ENCODE measurements at places on chromosomes 2 and 18.

DNA sequence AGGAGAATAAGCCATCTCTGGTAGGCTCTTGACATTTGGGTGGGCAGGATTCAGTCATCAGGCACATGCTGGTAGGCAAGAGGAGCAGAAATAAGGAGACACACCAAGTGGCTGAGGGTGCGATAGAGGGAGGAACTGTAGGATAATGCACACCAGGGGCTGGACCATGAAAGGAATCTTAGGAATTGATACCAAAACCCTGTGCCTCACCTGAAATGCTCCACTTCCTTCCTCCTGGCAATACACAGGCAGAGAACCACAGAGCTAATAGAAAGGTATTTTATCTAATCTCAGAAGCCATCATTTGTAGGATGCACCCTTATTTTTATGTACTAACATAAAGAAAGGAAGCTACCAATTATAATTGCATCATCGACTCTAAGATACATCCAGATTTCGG is 4.4 kb upstream of the CYP1B1 start:
- DNase-seq, result no peak

GRCh38 chr2:97546711-97547110 is 43.0 kb downstream of the ANKRD36B start:
- no peak for DNase-seq

DNA sequence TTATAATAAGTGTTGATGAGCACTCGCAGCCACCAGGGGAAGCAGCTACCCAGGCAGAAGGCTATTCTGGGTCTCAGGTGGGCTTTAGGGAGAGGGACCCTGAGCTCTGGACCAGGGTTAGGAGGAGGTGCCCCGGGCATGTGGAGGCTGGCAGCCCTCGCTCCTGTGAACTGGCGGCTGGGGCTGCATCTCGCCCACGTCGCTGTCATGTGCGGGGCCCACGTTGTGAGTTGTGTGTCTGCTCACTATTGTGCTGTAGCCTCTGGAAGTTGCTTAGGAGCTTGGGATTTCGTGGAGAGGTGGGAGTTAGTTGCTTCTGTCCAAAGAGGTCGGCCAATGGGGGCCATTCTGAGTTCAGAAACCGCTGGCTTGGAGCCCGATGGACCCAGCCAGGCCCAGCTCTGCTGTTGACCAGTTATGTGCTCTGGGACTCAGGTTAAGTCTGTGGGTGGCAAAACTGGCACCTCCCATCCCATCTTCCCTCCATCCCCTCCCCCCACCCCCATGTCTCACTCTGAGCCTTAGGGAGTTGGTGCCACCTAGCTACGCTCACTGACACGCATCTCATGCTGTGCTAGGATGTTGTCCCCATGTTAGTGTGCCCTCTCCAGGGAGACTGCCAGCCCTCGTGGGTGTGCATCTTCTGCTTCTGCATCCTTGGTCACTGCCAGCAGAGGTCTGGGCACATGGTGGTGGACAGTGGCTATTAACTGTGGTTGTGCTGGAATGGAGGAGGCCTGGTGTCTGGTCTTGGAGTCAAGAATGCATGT is 18.5 kb downstream of the RRM2 start:
- DNase-seq, result no peak

- no peak for DNase-seq
These were observed 85.4 kb upstream of the ZEB2 start for GRCh38 chr2:144605231-144605840.

DNA sequence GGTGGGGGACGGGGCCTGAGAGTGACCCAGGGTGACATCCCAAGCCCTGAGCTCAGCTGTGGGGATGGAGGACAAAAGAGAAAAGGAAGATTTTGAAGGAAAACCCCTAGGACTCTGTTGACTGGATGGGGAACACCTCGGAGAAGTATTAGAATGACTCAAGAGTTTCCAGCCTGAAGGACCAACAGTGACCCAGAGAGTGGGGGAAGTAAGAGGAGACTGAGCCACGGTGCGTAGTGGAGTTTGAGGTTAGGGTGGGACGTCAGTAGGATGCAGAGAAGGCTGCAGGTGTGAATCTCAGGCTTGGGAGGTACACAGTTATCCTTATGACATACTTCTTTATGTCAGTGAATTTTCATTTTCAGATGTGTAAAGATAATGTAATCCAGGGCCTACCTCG is 119.5 kb downstream of the NCK2 start:
- no peak for DNase-seq

DNA sequence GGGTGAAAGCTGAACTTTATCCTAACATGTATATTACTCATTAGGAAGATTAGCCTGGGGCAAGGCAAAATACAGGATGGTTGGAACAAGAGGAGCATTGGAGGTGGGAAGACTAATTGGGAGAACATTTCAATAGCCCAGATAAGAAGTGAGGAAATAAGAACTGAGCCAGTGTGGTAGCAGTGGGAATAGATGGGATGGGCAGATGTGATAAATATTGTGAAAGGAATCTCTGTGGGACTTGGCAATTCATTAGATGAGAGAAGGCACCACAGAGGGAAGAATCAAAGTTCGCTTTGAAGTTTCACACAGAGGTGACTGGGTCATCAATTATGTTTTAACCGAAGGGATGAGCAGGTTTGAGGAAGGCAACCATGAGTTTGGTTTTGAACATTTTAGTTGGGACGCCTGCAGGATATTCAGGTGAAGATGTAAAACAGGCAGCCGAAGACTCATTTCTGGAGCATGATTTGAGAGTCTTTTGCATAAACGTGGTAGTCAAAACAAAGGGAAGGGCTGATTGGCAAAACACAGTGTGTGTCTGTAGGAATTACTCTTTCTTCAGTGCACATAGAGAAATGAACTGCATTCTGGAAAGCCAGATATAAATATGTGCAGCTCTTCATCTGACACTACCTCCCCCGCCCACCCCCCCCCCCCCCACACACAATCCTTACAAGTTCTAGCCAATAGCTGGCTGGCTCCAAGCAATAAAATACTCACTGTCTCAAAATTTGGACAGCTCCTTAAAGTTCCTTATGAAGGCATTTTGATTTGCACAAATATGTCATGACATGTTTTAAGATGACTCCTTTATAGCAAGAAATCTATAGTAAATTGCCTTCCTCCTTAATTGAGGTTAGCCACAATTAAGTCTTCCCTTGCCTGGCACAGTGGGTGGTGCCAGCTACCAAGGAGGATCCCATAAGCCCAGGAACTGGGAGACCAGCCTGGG is 1.9 kb upstream of the SLC1A4 start:
- no peak for DNase-seq

DNA sequence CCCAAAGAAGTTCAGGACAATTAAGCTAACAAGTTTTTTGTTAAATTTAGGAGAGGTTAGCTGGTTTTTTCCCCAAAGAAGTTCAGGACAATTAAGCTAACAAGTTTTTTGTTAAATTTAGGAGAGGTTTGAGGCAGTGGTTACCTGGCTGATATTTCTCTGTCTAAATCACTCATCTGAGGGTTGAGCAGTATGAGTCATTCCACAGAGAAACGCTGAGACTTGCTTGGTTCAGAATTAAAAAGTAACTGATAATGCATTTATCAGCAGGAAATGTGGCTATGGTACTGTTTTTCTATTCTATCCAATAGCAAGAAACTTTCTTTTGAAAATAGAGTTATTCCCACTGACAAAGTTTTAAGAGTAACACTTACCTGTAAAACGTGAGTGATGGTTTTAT is 22.8 kb upstream of the KIDINS220 start:
- no peak for DNase-seq

DNA sequence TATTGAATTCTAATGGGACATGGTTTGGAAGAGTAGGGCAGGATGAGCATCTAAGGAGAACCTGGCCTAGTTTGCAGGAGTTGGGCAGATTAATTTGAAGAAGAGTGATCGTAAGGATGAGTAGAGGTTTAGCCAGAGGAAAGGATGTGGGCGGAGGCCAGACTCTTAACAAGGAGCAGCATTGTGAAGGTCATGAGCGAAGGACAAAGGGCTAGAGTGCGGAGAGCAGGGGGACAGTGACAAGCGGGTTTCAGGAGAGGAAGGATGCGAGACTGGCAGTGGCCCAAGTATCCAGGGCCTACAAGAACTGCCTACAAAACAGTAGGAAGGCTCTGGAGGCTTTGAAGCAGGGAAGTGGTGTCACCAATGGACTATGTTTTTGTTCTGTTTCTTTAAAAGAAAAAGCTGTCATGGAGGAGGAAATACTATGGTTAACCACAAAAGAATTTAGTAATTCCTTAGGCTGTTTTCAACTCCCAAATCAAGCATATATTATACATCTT is 20.1 kb downstream of the SLC66A3 start:
- no peak for DNase-seq

DNA sequence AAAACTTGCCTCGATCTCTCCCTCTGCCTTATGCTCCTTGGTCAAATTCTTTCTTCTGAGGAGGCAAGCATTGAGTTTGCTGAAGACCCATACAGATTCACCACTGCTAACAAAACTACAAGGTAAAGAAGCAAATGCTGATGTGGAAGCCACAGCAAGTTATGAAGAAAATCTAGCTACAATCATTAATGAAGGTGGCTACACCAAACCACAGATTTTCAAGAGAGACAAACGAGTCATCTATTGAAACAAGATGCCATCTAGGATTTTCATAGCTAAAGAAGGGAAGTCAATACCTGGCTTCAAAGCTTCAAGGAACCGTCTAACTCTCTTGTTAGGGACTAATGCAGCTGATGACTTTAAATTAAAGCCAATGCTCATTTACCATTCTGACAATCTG is 203.2 kb downstream of the METTL4 start:
- DNase-seq, result no peak

DNA sequence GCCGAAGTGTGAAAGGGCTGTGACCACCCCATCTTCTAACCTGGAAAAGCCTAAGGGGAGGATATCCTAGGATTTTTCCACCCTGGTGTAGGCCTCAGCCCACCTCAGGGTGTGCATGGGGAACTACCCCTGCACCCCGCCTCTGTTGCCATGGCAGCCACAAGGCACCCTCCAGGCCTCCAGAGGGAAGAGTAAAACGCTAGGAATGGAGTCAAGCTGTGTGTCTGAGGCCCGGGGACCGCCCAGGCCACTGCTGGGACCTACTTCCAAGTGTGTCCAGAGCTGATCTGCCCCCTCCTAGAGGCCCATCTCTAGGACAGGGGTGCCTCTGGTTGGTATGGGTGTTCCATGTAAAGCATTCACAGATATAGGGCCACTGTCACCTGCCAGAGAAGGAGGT is 86.7 kb downstream of the PLB1 start:
- no peak for DNase-seq

GRCh38 chr2:4300616-4301015 is 597.2 kb downstream of the DCDC2C start:
- DNase-seq, result no peak

DNA sequence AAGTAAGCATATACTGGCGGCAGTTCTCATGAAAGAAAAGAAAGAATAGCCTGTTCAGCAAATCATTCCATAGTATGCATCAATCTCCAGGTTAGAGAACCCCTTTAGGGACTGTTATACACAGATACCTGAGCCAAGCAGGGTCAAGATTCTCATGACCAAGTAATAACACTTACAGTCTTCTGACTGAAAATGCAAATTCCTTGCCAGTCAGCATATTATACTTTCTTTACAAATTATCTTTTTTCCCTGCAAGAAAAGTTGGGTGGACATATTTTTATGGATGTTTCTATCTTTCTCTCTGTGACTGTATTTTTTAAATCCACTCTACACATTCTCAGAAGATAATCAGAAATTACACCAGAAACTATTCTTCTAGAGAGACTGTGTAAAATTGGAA is 120.4 kb upstream of the COL5A2 start:
- DNase-seq, result no peak

GRCh38 chr2:187206471-187206870 is 241.6 kb downstream of the CALCRL start:
- no peak for DNase-seq

DNA sequence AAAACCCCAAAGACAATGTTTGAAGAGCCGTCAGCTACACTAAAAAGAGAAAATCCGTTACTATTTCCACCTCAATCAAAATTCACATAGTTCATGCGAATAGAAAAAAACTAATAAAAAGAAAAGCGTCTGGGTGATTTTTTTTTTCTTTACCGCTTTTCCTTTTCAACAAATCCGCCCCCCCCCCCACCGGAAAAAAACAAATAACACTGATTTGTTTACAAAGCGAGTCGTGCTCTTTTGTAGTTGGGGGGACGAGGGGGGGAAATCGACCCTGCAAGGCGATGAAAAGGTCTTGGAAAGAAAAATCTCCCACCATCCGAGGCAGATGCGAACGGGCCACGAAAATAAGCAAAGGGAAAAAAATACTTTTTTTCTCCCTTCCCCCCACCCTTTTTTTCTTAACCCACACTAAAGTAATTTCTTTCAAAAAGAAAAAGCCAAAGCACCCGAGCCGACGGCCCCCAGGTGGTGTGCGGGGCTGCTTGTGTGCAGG is 638 bp downstream of the ZNF521 start:
- DNase-seq, result no peak

DNA sequence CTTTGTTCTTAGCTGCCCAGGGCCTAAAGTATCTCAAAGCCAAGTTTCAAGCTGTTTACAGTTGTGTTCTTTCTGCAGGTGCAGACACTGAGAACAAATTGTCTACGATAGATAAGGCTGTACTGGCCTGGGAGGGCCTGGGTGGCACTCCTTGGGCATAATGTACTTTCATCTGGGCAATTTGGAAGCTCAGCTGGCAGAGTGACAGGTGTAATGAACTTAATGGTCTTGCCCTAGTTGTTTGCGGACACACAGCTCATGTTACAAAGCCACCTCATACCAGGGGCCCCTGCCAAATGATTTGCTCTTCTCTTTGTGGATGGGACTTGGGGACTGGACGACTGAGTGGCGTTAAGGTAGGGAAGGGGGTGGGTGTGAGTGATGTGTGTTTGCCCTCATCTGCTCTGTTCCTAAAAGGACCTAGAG is 4.3 kb downstream of the LDLRAD4 start:
- DNase-seq, result no peak

GRCh38 chr2:207505171-207505570 is 24.6 kb upstream of the CREB1 start:
- no peak for DNase-seq

DNA sequence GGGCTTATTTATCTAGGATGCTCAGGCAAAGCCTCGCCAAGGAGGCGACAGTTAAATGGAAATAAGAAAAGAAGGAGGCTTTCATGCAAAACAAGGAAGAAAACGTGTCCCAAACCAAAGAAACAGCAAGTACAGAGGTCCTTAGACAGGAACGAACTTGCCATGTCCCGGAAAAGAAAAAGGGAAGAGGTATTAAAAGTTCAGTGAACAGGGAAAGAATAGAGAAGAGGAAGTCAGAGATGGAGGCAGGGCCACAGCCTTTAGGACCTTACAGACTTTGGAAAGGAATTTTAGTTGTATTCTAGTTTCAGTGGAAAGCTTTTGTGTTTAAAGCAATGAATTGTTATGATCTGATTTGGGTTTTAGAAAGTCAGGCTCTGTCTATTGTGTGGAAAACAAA is 22.1 kb downstream of the IKZF2 start:
- DNase-seq, result no peak

- peak; percentile 78 for DNase-seq
These were observed 19.8 kb downstream of the MYL12B start for GRCh38 chr18:3281456-3282400.

- no peak for DNase-seq
These were observed 3.7 kb downstream of the EEF1B2 start for GRCh38 chr2:206163251-206163880.

GRCh38 chr2:239772721-239773120 is 252.4 kb downstream of the NDUFA10 start:
- DNase-seq, result no peak

Measured in NCI-H460 (cell line).